ENCODE measurements at places on chromosomes 5 and 9. TPM values are rescaled to one million over a fixed set of nuclear protein-coding genes. Genes with fewer than 3 reads are reported as not detected.

DNA sequence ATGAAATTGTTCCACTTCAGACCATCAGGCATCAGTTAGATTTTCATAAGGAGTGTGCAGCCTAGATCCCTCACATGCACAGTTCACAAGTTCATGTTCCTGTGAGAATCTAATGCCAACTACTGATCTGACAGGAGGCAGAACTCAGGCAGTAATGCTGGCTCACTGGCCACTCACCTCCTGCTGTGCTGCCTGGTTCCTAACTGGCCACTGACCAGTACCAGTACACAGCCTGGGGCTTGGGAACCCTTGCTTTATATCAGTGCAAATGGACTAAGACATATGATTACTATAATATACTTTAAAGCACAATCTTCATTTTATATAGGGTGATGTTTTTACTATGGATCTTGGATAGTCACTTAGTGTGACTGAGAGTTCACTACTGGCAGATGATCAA, 259.2 kb downstream of the SLCO4C1 start:
- DNase-seq: no peak

DNA sequence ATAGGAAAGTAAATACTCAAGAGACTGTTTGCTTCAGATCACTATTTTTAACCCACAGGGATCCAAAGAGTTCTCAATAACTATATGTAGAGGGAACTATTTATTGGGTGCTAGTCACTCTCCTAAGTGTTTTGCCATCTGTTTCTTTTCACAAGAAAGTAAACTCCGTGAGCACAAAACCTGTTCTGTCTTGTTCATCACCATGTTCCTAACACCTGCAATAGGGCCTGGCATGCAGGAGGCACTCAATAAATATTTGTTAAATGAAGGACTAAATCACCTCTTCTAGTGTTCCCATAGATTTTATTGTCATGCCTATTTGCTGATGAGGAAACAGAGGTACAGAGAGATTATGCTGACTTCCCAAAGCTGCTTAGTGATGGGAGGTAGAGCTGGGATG, 118.2 kb downstream of the VCAN start:
- no peak for DNase-seq

- DNase-seq: no peak
Measured at GRCh38 chr9:107248714-107249113, 34.4 kb upstream of the RAD23B start.

DNA sequence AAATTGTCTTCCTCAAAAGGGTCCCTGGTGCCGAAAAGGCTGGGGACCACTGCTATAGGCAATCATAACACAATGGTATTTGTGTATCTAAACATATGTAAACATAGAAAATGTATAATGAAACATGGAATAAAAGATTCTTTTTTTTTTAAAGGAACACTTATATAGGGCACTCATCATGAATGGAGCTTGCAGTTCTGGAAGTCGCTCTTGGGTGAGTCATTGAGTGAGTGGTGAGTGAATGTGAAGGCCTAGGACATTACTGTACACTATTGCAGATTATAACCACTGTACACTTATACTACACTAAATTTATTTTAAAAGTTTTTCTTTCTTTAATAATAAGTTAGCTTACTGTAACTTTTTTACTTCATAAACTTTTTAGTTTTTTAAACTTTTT, 176.4 kb downstream of the ARRDC3 start:
- no peak for DNase-seq

DNA sequence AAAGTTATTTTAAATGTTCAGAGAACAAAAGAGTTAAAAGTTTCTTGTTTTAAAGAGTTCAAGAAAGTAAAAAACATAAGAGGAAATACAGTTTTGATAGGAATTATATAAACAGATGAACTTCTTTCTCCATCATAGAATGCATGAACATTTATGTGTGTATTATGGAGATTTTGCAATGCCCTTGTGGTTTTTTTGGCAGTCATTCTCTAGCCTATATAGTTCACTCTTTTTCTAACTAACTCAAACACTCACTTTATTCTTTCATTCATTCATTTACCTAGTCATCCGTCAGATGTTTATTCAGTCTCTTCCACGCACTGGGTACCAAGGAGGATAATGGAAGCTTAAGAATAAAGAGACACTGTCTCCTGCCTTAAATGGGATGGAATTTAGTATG, 195.9 kb upstream of the VLDLR start:
- DNase-seq: no peak

DNA sequence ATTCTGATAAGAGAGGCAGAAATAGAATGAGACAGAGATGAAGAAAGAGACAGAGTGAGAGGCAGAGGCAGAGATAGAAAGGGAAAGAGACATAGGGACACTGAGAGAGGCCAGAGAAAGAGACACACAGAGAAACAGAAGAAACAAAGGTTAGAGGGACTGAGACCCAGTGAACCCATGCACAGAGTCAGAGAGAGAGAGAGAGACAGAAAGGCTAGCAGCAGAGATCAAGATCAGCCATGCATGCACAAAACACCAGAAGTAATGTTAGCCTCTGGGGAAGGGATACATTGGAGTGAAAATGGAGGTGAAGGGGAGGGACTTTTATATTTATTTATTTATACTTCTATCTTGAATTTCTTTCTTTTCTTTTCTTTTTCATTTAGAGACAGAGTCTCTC, 14.1 kb upstream of the SPARC start:
- no peak for DNase-seq

GRCh38 chr5:74261421-74261820, 379.1 kb downstream of the ENC1 start:
- DNase-seq: no peak

DNA sequence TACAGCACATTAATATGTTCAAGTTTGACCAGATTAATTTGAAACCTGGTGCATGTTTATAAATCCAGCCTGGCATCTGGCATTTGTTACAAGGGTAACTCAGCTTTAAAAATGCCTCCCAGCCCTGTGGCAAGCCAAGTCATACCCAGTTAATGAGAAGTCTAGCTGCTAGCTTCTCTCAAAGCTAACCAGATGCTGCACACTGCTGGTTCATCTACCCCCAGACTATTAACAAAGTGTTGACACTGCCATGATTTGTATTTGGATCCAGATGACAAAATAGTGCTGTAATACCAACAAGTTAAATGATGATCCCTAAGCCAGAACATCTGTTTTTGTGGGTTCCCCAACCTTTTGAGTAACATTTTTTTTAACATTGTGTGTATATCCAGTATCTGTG, 573.7 kb upstream of the DAB2 start:
- no peak for DNase-seq

- no peak for DNase-seq
Measured at GRCh38 chr9:98234245-98234825, 21.1 kb downstream of the TBC1D2 start.

GRCh38 chr9:131943351-131943841, 136.3 kb downstream of the MED27 start:
- DNase-seq: no peak

GRCh38 chr5:91438871-91439270, 55.8 kb upstream of the ARRDC3 start:
- DNase-seq: no peak

DNA sequence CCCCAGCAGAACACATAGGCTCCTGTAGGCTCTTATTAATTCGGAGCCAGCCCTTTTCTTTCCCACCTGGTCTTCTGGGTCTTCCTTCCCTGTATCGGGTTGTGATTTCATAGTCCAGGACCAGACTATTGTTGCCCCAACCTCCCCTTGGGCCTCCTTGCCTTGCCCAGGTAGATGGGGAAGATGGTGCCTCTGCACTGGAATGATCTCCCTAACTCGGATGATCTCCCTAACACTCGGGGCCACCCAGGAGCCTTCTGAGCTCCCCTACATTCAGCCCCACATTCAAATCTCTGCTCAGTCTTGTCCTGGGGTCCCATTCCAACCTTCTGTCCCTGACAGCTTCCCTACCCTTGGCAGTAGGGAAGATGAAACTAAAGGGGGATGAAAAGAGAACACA, 2.7 kb upstream of the IRF1 start:
- no peak for DNase-seq

DNA sequence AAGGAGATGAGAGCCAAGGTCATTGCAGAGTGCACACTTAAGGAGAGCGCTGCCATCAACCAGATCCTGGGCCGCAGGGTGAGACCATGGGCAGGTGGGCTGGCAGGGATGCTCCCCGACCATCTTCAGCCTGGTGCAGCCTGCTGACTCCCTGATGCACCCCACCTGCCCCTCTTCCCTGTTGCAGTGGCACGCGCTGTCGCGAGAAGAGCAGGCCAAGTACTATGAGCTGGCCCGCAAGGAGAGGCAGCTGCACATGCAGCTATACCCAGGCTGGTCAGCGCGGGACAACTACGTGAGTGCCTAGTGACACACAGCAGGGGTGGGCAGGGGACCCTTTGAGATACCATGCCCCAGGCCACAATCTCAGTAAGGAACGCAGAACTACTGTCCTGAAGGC, 28.3 kb downstream of the TCF7 start:
- DNase-seq: no peak

GRCh38 chr9:117121316-117121715, 293.5 kb downstream of the ASTN2 start:
- no peak for DNase-seq

DNA sequence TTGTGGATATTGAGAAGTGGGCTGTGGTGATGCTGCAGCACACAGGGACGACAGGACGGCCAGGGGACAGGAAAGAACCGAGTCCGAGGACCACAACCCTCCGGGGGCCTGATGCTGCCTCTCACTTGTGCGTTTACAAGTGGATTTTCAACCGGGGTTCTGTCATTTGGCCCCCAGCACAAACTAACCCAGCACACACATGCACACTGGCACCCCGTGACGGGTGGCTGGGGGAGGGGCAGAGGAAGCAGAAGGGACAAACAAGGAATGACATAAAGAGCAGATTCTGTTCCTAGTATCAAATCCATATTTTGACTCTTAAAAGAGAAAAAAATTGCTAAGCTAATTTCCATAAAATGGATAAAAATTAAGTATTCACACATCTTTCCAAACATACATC, 18.3 kb upstream of the ZFYVE16 start:
- DNase-seq: peak; percentile 32

DNA sequence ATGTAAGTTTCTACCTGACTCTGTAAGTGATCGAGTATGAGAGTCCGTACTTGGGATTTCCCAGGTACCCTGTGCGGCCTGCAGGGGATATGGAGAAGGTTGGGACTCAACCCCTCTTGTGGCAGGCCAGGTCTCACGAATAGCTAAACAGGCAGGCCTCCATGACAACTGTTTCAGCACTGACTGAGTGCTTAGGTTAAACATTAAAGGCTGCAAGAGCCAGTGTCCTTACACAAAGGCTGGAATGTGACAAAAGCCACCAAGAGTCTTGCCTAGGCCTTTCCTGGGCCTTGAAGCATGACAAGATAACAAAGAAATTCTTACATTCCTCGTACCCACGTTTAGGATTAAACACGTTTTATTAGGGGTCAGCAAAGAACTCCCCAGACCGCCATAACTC, 58.6 kb downstream of the THBS4 start:
- no peak for DNase-seq

DNA sequence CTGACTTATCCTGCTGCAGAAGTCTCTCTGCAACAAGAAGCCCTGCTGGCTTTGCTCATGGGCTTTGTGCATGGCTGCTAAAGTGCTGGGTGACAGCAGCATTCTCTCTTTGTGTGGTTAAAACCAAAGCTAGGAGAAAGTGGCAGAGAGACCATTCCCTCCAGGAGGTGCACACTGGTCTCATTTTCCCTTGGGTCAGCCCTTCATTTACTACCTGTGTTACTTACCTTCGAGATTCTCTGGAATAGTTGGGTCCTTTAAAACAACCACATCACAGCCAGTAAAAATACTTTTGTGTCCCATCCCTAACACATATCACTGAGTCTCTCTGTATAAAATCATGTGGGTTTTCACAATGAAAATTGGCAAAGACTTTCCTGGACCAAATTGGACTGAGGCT, 315.5 kb downstream of the IRX1 start:
- no peak for DNase-seq

DNA sequence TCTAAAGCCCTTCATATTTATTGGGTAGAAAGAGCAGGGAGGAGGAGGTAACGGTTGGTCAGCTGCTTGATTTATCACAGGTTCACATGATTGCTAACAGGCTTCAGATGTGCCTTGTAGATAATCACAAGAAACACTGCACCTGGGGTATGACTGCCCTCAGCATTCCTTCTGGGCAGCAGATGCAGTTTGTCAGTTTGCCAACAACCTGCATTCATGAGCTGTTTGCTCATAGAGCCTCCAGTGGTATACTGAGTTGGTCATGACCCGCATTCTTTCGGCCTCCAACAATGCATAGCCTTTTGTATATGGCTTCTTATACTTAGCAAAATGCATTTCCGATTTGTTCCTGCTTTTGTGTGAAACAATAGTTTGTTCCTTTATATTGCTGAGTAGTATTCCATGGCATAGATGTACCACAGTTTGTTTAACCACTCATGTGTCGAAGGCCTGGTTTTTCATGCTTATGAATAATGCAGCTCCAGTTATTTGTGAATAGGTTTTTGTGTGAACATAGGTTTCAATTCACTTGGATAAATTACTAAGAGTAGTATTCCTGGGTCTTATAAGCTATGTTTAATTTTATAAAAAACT, 83.6 kb downstream of the ARHGEF28 start:
- no peak for DNase-seq

DNA sequence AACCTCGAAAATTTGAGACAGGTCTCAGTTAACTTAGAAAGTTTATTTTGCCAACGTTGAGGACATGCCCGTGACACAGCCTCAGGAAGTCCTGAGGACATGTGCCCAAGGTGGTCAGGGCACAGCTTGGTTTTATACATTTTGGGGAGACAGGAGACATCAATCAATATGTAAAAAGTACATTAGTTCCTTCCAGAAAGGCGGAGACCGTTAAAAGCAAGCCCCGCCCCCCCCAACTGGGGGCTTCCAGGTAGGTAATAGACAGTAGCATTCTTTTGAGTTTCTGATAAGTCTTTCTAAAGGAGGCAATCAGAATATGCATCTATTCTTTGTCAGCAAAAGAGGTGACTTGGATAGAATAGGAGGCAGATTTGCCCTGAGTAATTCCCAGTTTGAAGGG, 599 bp upstream of the MOCS2 start:
- DNase-seq: no peak

Gene AQP3
- 13.6 TPM for total RNA-seq

Gene PHYHD1
- 20.3 TPM for total RNA-seq

Gene RGS7BP
- total RNA-seq: 3.6 TPM

Gene LCN1
- not detected for total RNA-seq

Gene PCDHA8
- total RNA-seq: not detected

Gene PPP6C
- 36.4 TPM for total RNA-seq

Gene FGFR4
- total RNA-seq: 0.93 TPM

Gene P4HA2
- total RNA-seq: 80.5 TPM

Gene MTRR
- total RNA-seq: 32.4 TPM

Gene ROR2
- 0.74 TPM for total RNA-seq

Gene CEL
- total RNA-seq: 1.9 TPM

Gene MYMK
- total RNA-seq: not detected

Gene C5orf58
- total RNA-seq: 1.0 TPM

Gene PPIP5K2
- total RNA-seq: 28.5 TPM

All from left ventricle myocardium inferior (tissue), 1 donor.